CD4-positive, alpha-beta memory T cell (primary cell): ENCODE measurements at places on chromosomes 11 and 22. TPM values are rescaled to one million over a fixed set of nuclear protein-coding genes. Genes with fewer than 3 reads are reported as not detected.
A peak's percentile ranks its signal among the peaks of the same experiment; 100 is the strongest.

Gene POU2AF1
- total RNA-seq: 0.64 TPM

Gene POU2AF2
- total RNA-seq: not detected

GRCh38 chr22:24060375-24060788, 49.3 kb downstream of the CABIN1 start:
- no peak overlapping the region for H3K27ac ChIP-seq
- H3K4me3 ChIP-seq: no peak overlapping the region
- H3K36me3 ChIP-seq: peaks cover 77% of the 10 kb centered on the region
- H3K4me1 ChIP-seq: no peaks in the 10 kb centered on the region
- no peak for DNase-seq
- no peaks in the 10 kb centered on the region for H3K27me3 ChIP-seq

DNA sequence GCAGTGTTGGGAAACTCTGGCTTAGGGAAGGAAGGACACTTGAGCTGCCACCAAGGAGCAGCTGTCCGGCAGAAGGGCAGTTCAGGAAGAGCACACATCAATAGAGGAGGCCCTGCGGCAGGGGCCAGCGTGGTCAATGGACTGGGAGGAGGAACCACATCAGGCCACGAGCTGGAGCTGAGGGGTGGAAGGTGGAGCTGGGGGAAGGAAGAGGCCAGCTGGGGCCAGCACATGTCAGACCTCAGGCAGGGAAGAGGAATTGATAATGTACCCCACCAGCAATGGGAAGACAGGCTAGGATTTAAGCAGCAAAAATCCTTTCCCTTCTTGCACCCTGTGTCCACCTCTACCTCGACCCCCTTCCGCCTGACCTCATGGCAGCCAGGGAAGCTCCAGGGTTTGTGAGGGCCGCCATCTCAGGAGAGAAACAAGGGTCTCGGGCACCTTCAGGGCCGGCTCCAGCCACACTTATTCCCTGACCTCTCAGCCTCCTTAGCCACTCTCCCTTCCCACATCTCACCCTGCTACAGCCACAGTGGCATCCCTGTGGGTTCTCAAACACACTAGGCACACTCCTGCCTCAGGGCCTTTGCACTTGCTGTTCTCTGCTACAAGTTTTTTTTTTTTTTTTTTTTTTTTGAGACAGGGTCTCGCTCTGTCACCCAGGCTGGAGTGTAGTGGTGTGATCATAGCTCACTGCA, 157.8 kb upstream of the GRK3 start:
- H3K27ac ChIP-seq: no peak overlapping the region
- no peaks in the 10 kb centered on the region for H3K36me3 ChIP-seq
- no peaks in the 10 kb centered on the region for H3K27me3 ChIP-seq

DNA sequence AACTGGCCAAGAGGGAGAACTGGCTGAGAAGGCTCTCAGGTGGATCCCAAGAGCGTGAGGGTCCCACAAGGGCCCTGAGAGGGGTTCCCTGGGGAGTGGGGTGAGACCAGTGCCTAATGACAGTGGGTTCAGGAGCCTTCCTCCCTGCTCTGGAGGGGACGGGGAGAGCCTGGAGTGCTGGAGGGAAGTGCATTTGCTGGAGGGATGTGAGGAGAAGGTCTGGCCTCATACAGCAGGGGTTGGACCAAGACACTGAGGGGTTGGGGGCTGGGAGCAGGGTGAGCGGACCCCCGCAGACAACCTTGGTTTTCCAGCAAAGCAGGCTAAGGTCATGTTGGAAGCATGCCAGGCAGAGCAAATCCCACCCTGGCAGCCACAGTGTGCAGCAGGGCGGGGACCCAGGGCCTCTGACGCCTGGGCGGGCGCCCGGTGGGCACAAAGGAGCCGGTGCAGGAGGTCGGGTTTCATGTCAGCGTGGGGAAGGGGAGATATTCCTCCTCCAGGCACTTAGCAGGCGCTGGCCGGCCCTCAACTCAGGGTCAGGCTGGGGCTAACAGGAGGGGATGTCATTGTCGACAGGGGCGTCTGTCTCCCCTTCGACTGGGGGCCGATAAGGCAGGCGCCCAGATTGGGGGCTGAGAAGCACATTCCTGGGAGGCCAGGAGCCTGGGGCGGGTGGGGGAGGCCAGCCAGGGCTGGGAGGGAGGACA, 3.1 kb upstream of the DERL3 start:
- DNase-seq: no peak
- no peak overlapping the region for H3K4me3 ChIP-seq
- peaks cover 14% of the 10 kb centered on the region for H3K4me1 ChIP-seq
- no peak overlapping the region for H3K27ac ChIP-seq
- H3K27me3 ChIP-seq: no peaks in the 10 kb centered on the region

DNA sequence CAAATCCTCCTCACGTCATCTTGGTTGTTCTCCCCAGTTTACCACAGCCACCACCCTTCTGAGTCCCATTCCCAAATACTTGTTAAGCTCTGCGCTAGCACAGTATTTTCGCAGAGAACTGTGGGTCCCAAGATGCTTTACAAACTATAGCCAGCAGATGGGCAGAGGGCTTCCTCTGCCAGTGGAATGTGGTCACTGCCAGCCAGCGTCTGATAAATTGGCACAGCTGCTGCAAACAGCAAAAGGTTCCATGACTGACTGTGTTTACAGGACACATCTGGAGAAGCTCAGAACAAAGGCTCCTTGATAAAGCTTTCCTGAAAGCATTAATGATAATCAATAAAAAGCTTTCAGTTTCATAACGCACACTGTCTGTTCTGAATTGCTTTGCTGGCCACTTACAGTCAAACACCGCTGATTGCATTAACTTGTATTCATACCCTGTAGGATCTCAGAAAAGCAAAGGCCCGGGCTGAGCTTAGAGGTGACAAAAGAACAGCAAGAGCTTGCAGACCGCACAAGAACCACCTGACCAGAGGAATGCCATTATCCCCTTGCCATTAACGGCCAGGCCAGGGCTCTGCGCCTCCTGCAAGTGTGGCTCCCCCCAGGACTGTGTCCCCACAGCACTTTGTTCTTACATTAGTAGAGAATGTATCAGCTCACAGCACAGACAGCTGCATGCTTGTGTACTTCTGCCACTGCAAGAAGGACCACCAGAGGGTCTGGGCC, 120.6 kb downstream of the MICAL3 start:
- no peak overlapping the region for H3K27ac ChIP-seq
- no peaks in the 10 kb centered on the region for H3K4me1 ChIP-seq
- H3K4me3 ChIP-seq: no peak overlapping the region

DNA sequence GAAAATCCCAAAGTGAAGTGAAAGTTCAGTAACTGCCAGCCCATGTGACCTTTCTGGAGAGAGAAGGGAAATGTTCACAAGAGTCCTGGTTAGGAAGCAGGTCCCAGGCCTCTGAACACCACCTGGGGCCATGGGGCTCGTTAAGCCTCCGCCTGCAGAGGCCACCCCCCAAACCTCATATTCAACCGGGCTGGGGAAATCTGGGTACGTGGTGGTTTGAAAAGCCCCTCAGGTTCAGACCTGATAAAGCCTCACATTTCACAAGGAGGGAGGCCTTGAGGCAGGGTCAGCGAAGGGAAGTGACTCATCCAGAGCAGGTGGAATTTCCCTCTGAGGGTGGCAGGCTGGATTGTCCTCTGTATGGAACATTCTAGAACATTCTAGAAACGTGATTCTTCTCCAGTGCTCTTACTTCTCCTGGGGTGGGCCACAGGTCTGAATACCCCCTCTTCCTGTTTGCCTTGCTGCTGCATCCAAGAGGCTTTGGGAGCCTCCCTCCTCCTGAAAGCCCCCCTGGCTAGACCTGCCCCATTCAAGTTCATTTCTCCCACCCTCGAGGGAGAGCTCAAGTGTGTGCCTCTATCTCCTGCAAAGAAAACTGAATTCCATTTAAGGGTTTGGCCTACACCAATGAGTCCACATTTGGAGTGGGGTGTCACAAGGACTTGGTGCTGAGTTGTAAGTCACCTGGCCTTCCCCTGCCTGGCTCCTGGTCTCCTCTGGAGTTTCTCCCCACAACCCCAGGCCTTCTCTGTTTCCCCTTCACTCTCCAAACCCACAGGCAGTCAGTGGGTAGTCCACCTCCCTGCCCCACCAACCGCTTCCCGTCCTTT, 6.3 kb downstream of the FXYD2 start:
- H3K4me1 ChIP-seq: peaks cover 60% of the 10 kb centered on the region
- no peak overlapping the region for H3K4me3 ChIP-seq
- DNase-seq: no peak
- H3K27ac ChIP-seq: peak overlapping the region; percentile 2
